NCI-H774 (cell line): ENCODE measurements at places on chromosomes 4 and X.

DNA sequence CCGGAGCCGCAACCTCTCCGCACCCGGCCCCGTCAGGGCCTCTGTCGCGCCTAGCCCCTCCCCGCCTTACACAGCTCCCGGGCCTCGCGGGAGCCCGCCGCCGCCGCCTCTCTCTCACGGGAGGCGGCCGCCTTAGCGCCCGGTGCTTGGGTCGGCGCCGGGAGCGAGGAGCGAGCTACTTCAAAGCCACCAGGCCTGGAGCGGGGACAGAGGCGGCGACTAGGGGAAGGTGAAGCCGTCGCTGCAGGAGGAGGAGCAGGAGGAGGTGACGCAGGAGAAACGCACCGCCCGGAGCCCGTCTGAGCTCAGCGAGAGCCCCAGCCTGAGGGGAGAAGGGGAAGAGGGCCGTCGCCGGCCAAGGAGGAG, 250 bp downstream of the USP9X start:
- peak; percentile 26 for DNase-seq

GRCh38 chrX:115333446-115333845, 43.9 kb downstream of the LUZP4 start:
- no peak for DNase-seq

DNA sequence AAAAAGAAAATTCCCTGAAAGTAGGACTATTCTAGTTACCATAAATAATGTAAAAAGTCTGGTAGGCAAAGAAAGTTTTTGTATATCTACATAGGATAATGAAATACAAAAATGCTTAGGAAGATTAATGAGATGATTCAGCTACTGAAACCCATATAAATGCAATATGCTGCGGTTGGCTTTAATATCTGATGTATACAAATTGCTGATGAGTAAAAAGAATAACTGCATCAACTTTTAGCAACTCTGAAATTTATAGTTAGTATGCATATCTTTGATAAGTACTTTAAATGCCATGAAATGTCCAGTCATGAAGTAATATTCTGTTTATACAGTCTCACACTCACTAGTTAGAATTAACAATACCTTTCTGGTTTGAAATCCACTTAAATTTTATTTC, 404.8 kb downstream of the TLL1 start:
- DNase-seq, result no peak

- DNase-seq, result peak; percentile 1
These were observed 558.2 kb upstream of the NDST4 start for GRCh38 chr4:115671581-115671980.

GRCh38 chrX:72105436-72105835, 26.3 kb downstream of the RTL5 start:
- no peak for DNase-seq

DNA sequence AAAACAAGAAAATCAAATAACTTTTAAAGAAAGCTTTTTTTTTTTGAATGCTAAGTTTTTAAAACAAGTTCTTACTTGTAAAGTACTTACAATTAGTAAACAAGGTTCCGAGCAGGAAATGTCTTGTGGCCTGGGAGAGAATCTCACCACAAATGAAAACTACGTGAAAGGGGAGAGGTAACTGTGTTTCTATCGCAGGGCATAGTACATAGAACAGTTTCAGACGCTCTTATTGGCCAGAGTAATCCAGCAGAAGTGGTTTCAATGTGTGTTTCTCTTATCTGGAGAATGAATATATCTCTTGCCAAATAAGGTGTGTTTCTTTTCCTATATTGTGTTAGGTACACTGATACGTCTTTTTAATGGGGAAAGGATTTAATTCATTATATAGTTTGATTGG, at the start of gene PLAC8:
PLAC8 (minus strand) TSS at position 154 of the 400 bp plus-strand sequence. CDS start 6,808 bp downstream, outside the sequence.
- DNase-seq, result no peak

GRCh38 chrX:48714573-48714972, 18.0 kb downstream of the SUV39H1 start:
- no peak for DNase-seq

DNA sequence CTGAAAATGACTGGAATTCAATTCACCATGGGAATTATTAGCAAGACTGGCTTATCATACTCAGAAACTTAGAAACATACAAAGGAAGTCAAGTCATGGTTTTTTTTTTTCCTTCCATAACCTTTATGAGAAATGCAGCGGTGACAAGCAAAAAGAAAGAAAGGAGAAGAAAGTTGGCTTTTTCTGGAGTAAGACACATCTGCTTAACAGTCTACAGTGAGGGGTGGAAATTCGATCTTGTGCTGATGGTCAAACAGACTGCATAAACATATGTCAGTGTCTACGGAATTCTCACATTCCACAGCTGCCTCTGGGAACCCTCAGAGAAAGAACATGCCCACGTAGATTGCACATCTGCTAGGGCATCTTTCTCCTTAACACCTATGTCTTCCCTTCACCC, 54.6 kb downstream of the PROM1 start:
- DNase-seq, result no peak
